ENCODE measurements at places on chromosomes 16 and 17. TPM values are rescaled to one million over a fixed set of nuclear protein-coding genes. Genes with fewer than 3 reads are reported as not detected.
A peak's percentile ranks its signal among the peaks of the same experiment; 100 is the strongest.

- no peak overlapping the region for H3K27ac ChIP-seq
- no peaks in the 10 kb centered on the region for H3K36me3 ChIP-seq
- peaks cover 2% of the 10 kb centered on the region for H3K27me3 ChIP-seq
- peaks cover 8% of the 10 kb centered on the region for H3K4me1 ChIP-seq
Measured at GRCh38 chr17:45345246-45345553, 28.4 kb upstream of the MAP3K14 start.

The SLC5A2 gene
- not detected for total RNA-seq

- no peak overlapping the region for H3K27ac ChIP-seq
- H3K27me3 ChIP-seq: peaks cover 5% of the 10 kb centered on the region
- no peaks in the 10 kb centered on the region for H3K36me3 ChIP-seq
- DNase-seq: no peak
- H3K4me3 ChIP-seq: no peak overlapping the region
Measured at GRCh38 chr16:265711-266110, 10.0 kb downstream of the RGS11 start.

- H3K4me3 ChIP-seq: no peak overlapping the region
- H3K27me3 ChIP-seq: peaks cover 93% of the 10 kb centered on the region
- no peak overlapping the region for H3K27ac ChIP-seq
- no peak for DNase-seq
- H3K4me1 ChIP-seq: peaks cover 27% of the 10 kb centered on the region
Measured at GRCh38 chr17:49996121-49996494, 1.1 kb upstream of the DLX3 start.

The KCTD11 gene
- total RNA-seq: 7.9 TPM

DNA sequence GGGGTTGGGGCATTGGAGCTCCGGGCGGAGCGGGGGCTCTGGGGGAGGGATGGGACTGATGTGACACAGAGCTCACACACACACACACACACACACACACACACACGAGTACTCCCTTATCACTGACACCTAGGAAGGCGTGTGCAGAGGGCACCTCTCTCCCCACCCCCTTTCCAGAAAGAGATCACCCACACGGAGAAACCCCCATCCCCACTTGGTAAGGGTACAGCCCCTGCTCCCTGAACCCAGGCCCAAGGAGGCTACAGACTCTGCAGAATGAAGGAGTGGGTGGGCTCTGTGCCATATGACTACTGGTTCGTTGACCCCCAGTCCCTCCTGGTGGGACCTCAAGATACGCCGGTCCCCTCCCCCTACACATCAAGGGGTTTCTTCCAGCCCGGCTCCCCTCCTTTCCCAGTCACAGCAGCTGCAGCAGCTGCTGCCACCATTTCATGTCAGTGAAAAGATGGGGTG, 8.7 kb upstream of the ARHGAP23 start:
- peak overlapping the region; percentile 59 for H3K4me3 ChIP-seq
- peaks cover 37% of the 10 kb centered on the region for H3K4me1 ChIP-seq
- DNase-seq: no peak
- peaks cover 65% of the 10 kb centered on the region for H3K27me3 ChIP-seq
- no peaks in the 10 kb centered on the region for H3K36me3 ChIP-seq

GRCh38 chr17:61467416-61468262, 15.4 kb downstream of the TBX4 start:
- H3K27me3 ChIP-seq: peaks cover 34% of the 10 kb centered on the region
- H3K36me3 ChIP-seq: no peaks in the 10 kb centered on the region
- H3K27ac ChIP-seq: no peak overlapping the region
- peaks cover 9% of the 10 kb centered on the region for H3K4me1 ChIP-seq

GRCh38 chr17:40448639-40449261, 5.5 kb downstream of the IGFBP4 start:
- peak overlapping the region; percentile 65 for H3K4me3 ChIP-seq
- H3K36me3 ChIP-seq: no peaks in the 10 kb centered on the region
- H3K27ac ChIP-seq: no peak overlapping the region
- DNase-seq: no peak
- peaks cover 20% of the 10 kb centered on the region for H3K4me1 ChIP-seq

GRCh38 chr16:82726306-82726705, 99.5 kb downstream of the CDH13 start:
- H3K27ac ChIP-seq: no peak overlapping the region
- H3K4me3 ChIP-seq: no peak overlapping the region
- no peaks in the 10 kb centered on the region for H3K27me3 ChIP-seq
- no peaks in the 10 kb centered on the region for H3K36me3 ChIP-seq

DNA sequence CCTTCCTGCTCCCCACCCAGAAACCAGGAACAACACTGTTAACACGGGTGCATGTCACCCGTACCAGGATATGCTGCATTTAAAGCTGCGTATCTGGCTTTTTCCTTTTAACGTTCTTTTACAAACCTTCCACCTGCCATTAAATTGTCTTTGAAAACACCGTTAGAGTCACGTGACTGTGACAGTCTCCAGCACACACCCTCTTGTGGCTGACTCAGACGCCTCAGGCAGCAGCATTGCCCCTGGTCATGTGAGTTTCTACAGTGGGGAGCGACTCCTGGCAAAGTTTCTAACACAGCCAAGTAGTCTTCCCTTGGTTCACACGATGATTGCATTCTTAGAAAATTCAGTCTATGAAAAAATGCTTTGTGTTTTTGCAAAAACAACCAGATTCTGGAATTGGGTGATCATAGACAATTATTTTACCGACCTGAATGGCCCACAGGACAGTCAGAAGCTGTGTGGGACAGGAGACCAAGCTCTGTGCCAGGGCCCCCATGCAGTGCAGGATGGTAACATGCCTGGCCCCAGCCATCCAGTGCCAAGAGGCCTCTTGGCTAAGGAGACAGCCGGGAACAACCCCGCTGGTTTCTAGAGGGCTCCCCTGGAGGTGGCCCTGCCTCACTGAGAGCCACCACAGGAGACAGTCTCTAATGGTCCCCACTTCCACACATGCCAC, 199.1 kb downstream of the KATNIP start:
- no peak overlapping the region for H3K27ac ChIP-seq
- H3K4me1 ChIP-seq: peaks cover 17% of the 10 kb centered on the region
- H3K4me3 ChIP-seq: no peak overlapping the region
- no peak for DNase-seq
- H3K36me3 ChIP-seq: peaks cover 15% of the 10 kb centered on the region

The ITGB4 gene
- 1.4 TPM for total RNA-seq

DNA sequence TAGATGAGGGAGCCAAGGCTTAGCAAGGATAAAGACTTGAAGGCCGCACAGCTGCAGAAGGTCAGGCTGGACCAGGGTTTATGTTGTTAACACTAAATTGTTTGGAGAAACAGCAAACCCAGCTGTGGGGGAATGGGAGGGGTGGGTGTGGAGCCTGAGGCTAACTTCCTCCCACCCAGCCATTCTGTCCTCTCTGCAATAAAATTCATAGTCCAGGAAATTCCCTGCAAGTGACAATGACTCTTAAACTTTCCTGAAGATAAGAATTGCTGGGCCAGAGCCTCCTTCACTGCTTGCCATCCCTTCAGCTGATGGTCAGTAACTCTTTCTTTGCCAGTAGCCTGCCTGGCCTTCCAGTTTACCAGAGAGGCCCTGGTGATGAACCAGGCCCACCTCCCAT, 19.4 kb upstream of the ATP5MC1 start:
- peaks cover 22% of the 10 kb centered on the region for H3K4me1 ChIP-seq
- no peak overlapping the region for H3K4me3 ChIP-seq
- no peaks in the 10 kb centered on the region for H3K36me3 ChIP-seq
- peaks cover 6% of the 10 kb centered on the region for H3K27me3 ChIP-seq

- DNase-seq: no peak
- no peak overlapping the region for H3K27ac ChIP-seq
- no peaks in the 10 kb centered on the region for H3K27me3 ChIP-seq
- no peak overlapping the region for H3K4me3 ChIP-seq
Measured at GRCh38 chr16:27689711-27690110, 139.8 kb downstream of the KATNIP start.

The ASPA gene
- not detected for total RNA-seq

The SMIM36 gene
- not detected for total RNA-seq

The EVPLL gene
- not detected for total RNA-seq

The KCNJ12 gene
- 6.6 TPM for total RNA-seq

- DNase-seq: no peak
- peaks cover 10% of the 10 kb centered on the region for H3K27me3 ChIP-seq
- no peaks in the 10 kb centered on the region for H3K36me3 ChIP-seq
- H3K27ac ChIP-seq: no peak overlapping the region
- peaks cover 62% of the 10 kb centered on the region for H3K4me1 ChIP-seq
Measured at GRCh38 chr17:16488186-16488967, 3.6 kb downstream of the LRRC75A start.

DNA sequence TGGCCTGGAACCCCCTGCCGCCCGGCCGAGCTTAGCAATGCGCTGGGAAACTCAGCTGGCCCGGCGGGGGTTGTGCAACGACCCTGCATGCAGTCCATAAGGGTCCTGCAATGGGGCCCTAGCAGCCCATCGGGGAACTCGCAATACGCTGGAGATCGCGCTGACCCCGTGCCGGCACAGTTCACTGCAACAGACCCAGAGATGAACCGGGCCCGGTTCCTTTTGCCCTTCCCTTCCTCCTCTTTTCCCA, 375 bp downstream of the SLC25A11 start:
- H3K27ac ChIP-seq: peak overlapping the region; percentile 96
- peak overlapping the region; percentile 96 for H3K4me3 ChIP-seq
- H3K27me3 ChIP-seq: peaks cover 6% of the 10 kb centered on the region
- H3K4me1 ChIP-seq: peaks cover 48% of the 10 kb centered on the region
- DNase-seq: peak; percentile 30

Measured in neural crest cell (in vitro differentiated cells).